SHP77 (cell line): ENCODE measurements at places on chromosomes 12 and 14.

DNA sequence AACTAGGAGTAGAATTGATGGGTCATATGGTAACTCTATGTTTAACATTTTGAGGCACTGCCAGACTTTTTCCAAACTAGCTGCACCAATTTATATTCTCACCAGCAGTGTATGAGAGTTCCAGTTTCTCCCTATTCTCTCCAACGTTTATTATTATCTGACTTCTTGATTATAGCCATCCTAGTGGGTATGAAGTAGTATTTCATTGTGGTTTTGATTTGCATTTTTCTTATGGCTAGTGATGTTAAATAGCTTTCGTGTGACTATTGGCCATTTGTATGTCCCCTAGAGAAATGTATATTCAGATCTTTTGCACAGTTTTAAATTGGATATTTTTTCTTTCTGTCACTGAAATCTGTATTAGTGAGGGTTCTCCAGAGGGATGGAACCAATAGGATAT is 37.8 kb downstream of the HELB start:
- no peak for DNase-seq

- no peak for DNase-seq
Measured at GRCh38 chr12:122979908-122980182, 636 bp upstream of the ARL6IP4 start.

- DNase-seq, result no peak
Measured at GRCh38 chr12:4302881-4303280, 18.1 kb upstream of the TIGAR start.

DNA sequence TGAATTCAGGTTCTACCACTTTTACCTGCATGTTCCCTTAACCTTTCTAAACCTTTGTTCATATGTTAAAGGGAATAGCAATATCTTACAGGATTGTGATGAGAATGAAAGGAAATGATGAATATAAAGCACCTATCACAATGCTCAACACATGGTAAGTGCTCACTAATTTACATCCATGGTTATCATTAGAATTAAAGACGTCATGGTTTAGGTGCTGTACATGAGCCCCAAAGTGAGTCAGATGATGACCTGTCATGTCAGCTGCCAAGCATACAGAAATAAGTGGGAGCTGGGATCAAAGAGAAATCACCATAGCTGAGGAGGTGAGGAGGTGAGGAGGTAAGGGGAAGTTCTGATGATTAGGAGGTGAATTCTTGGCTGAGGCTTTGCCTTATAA is 135.9 kb upstream of the ATP2B1 start:
- no peak for DNase-seq

GRCh38 chr14:53938136-53938837 is 18.3 kb downstream of the BMP4 start:
- no peak for DNase-seq

DNA sequence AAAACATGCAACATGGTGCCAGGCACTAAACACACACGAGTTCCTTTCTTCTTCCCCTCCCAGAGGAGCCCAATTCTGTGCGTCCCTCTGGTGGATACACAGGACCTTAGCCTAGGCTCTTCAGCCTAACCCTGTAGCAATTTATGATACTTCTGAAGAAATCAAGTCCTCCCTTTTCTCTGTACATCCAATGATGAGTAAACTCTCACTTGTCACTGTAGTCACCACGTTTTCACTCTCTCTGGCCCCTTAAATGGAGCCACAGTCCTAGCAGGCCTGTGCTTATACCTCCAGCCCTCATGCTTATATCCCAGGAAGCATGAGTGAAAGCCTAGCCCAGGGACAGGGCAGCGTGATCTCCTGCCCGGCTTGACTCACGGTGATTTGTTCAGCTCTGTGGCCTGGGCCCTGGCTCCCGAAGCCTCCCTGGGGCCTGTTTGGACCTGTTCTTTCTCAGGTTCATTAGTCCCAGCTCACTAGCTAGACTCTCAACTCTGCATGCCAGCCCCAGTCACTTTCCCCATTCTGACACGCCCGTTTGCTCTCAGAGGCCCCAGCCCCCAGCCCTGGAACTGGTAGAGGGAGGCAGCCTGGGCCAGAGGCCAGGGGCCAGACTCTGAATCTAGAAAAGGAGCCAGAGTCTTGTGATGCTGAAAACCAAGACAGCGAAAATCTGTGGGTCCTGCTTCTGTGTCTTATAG is 24.1 kb upstream of the PLEKHG3 start:
- no peak for DNase-seq

- DNase-seq, result no peak
Measured at GRCh38 chr14:104686624-104687517, 2.5 kb upstream of the INF2 start.

GRCh38 chr12:102479099-102479885 is 1.1 kb downstream of the IGF1 start:
- DNase-seq, result peak; percentile 10

GRCh38 chr12:119679081-119679480 is 11.1 kb downstream of the PRKAB1 start:
- DNase-seq, result no peak

- peak; percentile 35 for DNase-seq
Measured at GRCh38 chr12:122111089-122111641, 32.6 kb downstream of the MLXIP start.

DNA sequence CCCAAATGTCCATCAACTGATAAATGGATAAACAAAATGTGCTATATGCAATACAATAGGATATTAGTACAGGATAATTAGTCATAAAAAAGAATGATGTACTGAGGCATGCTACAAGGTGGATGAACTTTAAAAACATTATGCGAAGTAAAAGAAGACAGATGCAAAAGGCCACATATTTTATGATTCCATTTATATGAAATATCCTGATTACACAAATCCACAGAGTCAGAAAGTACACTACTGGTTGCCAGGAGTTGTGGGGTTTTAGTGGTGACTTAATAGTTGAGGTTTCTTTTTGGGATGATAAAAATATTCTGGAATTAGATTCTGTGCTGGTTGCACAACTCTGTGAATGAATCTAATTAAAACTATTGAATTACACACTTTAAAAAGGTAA is 12.6 kb downstream of the TRIM9 start:
- no peak for DNase-seq

DNA sequence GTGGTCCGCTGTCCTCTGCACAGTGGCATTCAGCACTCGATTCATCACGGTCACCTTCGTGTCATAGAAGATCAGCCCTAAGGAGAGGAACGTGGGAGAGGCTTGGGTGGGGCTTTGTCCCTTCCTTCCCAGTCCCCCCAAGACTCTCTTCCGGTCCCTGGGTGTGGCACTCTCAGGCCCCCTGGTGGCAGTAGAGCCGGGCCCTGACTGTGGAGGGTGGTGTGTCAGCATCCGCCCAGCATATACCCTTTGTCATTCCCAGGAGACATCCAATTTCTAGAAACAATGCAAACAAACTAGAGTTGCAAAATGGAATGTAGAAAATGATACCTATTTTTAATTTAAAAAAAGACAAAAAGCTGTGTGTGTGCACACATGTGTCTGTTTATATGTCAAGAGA is 45.0 kb downstream of the TRAFD1 start:
- no peak for DNase-seq

DNA sequence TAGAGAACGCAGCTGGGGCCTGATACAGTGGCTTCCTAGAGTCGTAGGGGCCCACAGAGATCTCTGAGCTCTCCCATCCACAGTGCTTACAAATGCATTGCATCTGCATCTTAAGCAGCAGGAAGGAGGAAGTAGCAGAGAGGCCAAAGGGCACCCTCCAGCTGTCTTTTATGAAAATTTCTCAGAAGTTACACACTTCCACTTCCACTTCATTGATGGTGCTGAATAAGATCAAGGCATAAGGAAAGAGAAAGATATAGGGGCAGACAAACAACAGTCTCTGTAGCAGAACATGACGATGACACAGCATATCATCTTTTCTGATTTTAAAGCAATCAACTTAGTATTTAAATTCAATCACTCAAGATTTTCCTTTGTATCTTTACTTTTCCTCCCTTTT is 51.6 kb upstream of the ABCC9 start:
- no peak for DNase-seq

GRCh38 chr14:32710731-32711680 is 227.7 kb upstream of the NPAS3 start:
- DNase-seq, result peak; percentile 47

DNA sequence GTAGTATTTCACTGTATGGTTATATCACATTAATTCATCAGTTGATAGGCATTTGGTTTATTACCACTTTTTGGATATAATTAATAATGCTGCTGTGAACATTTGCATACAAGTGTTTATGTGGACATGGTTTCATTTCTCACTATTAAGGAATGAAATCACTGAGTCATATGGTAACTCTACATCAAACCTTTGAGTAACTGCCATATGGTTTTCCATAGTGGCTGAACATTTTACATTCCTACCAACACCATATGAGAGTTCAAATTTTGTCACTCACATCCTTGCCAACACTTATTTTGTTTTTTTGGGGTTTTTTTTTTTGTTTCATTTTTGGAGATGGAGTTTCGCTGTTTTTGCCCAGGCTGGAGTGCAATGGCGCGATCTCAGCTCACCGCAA is 30.2 kb upstream of the EAPP start:
- no peak for DNase-seq

- no peak for DNase-seq
Measured at GRCh38 chr12:11951209-11951608, 119.5 kb upstream of the BCL2L14 start.

DNA sequence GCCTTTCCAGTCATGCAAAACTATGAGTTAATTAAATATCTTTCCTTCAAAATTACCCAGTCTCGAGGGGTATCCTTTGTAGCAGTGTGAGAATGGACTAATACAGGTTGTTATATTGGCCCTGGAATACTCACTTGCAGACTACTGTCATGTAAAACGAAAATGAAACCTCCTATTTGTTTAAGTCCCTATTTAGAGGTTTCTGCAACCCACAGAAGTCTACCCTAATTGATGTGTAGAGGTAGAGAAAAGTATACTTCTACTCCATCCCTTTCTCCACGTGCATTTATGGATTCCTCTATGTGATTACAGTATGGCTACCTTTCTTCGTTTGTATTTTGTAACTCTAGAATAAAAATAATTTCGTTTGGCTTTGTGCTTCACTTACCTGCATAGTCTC is 371.1 kb downstream of the FSCB start:
- DNase-seq, result no peak

GRCh38 chr14:100025111-100025510 is 40.1 kb upstream of the EVL start:
- DNase-seq, result no peak

GRCh38 chr12:120847392-120847791 is 56.8 kb downstream of the SPPL3 start:
- no peak for DNase-seq

GRCh38 chr12:128163086-128163485 is 103.9 kb upstream of the TMEM132C start:
- no peak for DNase-seq

DNA sequence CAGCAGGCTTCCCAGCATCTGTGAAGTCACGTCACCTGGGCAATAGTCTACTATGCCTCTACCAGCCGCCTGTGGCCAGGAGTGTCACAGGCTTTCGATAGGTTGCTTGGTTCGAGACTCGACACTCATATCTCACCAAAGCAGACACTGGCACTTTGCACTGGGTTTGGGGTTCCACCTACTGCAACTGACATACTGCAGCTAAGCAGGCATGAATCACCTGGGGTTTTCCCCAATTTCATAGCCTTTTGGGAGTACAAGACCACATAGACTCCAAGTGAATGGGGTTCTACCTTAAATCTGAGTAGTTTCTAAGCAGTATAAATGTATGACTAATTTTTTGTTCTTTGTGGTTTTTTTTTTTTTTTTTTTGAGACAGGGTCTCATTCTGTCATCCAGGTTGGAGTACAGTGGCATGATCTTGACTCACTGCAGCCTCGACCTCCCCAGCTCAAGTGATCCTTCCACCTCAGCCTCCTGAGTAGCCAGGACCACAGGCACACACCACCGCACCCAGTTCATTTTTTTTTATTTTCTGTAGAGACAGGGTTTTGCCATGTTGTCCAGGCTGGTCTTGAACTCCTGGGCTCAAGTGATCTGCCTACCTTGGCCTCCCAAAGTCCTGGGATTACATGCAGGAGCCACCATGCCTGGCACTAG is 32.1 kb downstream of the DMAC2L start:
- no peak for DNase-seq

- no peak for DNase-seq
Measured at GRCh38 chr14:92258934-92259333, 64.0 kb upstream of the SLC24A4 start.

DNA sequence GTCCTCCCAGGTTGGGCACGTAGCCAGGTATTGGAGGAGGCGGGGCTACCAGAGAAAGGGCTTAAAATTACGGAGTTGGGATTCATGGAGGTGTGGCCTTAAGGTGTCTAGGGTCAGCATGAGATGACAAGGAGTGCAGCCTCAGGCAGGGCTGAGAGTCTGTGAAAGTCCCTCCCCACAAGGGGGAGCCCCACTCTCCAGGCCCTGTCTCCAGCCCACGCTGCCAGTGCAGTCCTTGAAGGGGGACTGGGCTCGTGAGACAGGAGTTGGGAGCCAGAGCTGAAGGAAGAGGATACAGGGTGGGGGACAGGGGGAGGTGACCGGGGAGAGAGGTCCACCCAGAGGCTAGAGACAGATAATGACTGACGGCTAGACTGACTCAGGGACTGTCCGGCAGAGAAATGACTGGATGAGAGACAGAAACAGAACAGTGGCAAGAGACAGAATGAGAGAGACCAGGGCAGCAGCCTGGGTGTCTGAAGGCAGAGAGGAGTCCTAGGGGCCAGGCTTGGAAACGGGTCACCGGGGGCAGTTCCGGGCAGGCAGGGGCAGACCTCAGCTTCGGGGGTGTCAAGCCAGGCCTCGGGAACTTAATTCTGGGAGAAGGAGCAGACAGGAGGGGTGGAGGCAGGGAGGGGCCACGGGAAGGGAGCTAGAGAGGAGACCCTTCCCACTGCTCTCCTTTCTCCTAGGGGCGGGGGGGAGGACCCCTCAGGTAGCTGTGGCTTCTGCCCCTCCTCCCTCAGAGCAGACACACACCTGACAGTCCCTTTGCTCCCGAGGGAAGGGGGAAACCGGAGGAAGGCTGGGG is 970 bp downstream of the CDH24 start:
- no peak for DNase-seq

DNA sequence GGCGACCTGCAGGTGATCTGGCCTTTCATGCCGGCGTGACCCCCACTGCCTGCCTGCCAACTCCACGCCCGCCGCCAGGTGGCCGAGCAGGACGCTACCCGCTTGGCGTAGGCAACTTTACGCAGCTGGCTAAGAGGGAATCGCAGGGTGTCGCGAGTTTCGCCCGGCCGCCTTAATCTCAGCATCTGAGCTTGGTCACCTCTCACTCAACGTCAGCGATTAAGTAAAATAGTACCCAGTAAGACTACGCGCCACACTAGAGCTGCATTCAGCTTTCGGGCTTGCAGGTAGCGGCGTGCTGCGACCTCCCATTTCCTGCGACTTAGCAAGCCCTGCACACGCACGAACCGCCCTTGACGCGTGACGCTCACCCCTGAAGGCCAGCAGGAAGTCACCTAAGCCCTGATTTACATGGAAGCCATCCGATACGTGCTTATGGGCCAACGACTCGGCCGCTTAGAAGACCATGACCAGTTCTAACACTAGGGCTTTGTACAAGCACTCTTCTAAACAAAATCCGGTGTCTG is 33.2 kb downstream of the WBP11 start:
- DNase-seq, result peak; percentile 36

DNA sequence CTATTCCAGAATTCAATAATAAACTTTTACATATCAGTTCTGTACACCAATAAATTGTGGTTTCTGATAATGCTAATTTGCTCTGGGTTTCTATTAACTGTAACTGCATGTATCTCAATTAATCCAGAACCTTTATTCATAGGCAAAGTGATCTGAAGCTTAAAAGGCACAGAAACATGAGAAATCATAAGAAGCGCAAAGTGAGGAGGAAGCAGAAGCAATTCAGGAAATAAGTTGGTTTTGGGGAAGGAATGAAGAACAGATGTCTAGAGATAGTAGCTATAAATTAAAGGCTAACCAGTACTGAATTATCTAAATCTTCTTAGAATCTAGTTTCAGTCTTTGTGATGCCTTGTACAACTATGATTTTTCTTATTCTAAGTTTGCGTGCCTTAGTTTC is 24.6 kb downstream of the KERA start:
- no peak for DNase-seq
